ENCODE measurements at places on chromosomes 3 and 15.

DNA sequence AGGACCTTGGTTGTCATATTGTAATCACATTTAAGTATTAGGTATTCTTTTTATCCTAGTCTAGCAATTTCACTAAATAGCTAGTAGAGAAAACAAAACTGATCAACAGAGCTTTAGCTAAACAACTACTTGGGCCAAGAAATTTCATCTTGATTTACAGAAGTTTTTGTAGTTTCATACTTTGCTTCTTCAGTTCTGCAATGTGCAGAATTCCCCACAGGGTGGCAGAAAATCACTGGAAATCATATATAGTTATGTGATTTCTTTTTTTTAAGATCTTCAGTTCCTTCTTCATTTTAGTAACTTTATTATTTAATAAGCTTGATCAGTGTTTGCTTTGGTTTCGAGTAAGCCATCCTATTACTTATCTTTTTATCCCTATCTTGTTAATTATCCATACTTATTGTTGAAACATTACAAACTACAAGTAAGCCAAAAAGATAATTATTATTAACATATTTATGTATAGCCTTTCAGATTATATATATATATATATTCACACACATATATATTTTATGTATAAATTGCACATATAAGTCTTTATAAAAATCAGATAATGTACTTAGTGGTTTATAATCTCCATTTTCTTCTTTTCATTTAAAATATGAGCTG is 2.2 kb upstream of the BNIP2 start:
- DNase-seq = peak; percentile 43

DNA sequence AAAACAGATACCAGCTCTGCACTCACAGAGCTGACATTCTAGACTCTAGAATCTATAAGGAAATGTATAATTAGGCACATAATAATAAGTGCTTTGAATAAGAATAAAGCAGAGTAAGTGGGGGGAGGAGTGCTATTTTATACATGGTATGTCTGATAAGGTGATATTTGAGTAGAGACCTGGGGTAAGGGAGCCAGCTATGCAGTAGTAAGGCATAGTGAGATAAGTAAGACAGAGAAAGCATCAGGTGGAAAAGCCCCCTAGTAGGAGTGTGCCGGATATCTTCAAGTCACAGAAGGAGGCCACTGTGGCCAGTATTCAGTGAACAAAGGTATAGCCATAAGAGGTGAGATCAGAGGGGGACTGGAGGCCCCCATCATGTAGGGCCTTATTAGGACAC is 3.0 kb downstream of the SS18L2 start:
- no peak for DNase-seq

GRCh38 chr3:128480717-128481437 is 12.1 kb downstream of the GATA2 start:
- DNase-seq = no peak

DNA sequence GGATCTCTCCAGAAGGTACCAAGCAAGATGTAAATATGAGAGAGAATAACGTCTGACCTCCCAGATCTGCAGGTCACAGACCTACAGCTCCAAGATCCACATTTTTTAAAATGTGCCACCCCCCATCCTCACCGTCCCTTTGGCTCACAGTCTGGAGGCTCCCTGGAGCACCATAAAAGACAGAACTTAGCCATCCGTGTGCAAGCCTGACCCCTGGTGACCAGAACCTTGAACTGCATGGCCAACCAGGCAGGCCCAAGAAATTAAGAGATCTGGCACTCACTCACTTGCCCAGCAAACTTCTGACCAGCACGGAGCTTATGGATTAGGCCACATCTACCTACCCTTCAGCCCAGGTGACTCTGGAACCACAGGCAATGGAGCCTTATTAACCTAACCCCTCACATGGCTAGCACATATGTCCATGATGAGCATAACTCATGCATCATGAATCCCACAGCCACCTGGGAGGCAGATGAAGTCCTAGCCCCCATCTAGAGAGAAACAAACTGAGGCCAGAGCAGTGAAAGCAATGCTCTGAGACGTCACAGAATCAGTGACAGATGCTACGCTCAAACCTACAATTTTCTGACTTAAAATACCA is 275.3 kb downstream of the UACA start:
- DNase-seq = peak; percentile 71

GRCh38 chr15:44536302-44536961 is 515 bp upstream of the EIF3J start:
- peak; percentile 85 for DNase-seq

- no peak for DNase-seq
These were observed 171.3 kb upstream of the FAM3D start for GRCh38 chr3:58837856-58838255.
